ENCODE measurements at places on chromosomes 4 and X.

- no peak for DNase-seq
Observed at GRCh38 chr4:64857198-64857597, 447.9 kb upstream of the TECRL start.

DNA sequence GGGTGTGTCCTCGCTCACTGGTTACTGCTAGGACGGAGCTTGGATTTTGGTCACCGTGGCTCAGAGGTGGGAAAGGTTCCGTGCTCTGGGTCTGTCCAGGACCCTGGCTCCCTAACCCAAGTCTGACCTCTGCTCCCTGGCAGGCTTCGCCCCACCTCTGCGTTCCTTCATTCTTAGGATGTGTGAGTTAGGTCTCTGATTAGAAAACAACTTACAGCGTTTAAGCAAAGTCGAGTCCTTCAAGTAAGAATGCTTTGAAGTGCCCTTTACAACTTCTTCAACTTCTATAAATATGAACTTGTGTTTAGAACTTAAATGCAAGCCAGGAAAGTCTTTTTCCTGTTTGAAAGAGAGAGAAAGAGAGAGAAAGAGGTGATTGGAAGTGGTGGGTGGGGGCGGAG is 891 bp downstream of the TLR2 start:
- DNase-seq = no peak

- DNase-seq = no peak
Observed at GRCh38 chr4:122542411-122543236, 78.2 kb downstream of the IL21 start.

- no peak for DNase-seq
Observed at GRCh38 chrX:26373829-26374228, 157.9 kb downstream of the MAGEB5 start.

DNA sequence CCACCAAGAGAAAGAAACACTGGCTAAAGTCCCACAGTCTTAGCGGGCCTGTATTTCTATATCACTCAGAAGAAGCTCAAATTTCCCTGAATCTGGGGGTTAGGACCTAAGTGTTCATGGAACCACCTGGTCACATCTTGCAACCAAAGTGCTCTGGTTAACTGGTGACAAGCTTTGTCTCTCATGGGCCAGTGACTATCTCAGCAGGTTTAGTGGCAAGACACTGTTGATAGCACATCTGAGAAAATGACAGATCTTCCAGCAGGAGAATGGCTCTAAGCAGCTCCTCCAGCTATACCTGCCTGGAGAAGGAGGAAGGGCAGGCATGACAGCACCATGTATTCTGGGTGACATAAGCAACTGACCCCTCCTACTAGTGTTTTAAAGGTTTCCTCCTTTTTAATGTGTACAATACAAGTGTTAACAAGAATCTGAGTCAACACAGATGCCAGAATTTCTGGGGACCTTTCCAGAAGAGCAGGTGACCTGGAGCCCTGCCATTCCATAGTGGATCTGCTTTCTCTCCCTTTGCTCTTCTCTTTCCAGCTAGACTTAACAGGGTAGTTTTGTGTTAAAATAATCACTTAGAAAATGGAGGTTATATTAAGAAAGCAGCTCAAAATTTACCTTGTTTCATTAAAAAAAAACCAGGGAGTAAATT is 17.3 kb upstream of the QRFPR start:
- DNase-seq = no peak

GRCh38 chr4:76657443-76657842 is 222.4 kb downstream of the SHROOM3 start:
- DNase-seq = no peak

- DNase-seq = no peak
Observed at GRCh38 chrX:44906041-44906440, 33.1 kb downstream of the KDM6A start.

DNA sequence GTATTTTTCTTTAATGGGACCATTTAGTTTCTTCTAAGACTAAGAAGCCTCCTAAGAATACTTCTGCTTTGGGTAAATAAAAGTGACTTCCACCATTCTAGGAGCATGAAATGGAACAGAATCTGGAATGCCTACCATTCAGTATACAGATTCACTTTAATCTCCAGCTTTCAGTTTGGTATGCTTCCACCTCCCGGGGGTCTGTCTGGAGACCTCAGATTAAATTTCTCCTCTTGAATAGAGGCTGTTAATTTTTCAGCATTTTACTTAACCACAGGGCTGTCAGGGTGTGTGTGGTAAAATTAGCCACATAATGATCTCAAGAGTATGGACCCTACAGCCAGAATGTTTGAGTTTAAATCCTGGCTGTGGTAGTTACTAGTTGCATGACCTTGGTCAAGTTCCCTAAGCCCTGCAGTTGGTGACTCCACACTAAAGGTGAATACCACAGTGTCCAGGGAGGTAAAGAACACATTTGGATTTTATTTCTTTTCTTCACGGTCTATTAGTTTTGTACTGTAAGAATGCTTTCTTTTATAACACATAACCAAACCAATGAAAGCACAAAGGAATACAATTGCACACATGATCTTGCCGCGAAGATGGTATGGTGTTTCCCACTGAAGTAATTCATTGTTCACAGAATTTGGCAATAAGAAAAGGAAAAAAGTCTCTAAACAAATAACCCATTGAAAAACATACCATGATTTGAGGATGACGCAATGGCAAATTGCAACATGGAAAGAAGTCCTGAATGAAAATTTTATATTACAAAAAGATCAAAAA is 37.3 kb upstream of the TRIM2 start:
- DNase-seq = no peak

DNA sequence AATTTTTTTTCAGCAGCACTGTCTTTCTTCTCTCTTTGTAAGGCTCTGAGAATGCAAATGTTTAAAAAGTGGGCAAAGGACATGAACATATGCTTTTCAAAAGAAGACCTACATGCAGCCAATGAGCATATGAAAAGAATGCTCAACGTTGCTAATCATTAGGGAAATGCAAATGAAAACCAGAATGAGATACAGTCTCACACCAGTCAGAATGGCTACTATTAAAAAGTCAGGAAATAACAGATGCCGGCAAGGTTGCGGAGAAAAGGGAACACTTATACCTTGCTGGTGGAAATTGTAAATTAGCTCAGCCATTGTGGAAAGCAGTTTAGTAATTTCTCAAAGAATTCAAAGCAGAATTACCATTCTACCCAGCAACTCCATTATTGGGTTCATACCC is 51.6 kb downstream of the BMP15 start:
- no peak for DNase-seq

- no peak for DNase-seq
Observed at GRCh38 chrX:37871626-37872302, 24.4 kb upstream of the DYNLT3 start.

DNA sequence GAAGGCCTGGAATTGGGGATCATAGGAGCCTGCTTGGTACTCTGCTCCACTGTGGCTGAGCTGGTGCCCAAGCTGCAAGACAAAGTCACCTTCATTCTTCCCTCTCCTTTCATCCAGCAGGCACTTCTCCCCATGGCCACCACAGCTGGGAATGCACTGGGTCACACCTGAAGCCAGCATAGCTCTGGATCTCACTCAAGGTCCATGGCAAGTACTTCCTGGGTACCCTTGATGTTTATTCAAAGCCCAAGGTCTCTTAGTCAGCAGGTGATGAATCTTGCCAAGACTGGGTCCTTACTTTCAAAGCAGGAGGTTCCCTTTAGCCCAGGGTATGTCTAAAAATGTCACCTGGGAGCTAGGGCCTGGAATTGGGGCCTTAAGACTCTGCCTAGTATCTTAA is 4.9 kb upstream of the SLC4A4 start:
- no peak for DNase-seq

GRCh38 chr4:61727286-61727685 is 527.2 kb downstream of the ADGRL3 start:
- DNase-seq = no peak

- DNase-seq = no peak
Observed at GRCh38 chrX:139640259-139640658, 67.7 kb downstream of the MCF2 start.

DNA sequence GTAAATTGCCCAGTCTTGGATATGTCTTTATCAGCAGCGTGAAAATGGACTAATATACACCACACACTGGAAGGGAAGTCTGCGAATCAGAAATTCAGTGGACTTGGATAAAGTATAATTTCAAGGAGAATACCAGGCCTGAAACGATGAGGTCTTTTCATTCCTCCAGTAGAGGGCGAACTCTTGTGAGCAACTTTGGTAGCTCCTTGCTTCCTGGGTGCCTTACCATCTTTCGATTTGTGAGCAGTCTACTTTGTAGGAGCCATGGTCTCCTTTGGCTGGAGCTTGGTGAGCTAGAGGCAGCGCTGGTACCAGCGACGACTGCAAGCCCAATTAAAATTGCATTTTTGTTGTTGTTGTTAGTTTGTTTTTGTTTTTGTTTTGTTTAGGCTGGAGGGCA is 791.9 kb downstream of the FAT4 start:
- no peak for DNase-seq

DNA sequence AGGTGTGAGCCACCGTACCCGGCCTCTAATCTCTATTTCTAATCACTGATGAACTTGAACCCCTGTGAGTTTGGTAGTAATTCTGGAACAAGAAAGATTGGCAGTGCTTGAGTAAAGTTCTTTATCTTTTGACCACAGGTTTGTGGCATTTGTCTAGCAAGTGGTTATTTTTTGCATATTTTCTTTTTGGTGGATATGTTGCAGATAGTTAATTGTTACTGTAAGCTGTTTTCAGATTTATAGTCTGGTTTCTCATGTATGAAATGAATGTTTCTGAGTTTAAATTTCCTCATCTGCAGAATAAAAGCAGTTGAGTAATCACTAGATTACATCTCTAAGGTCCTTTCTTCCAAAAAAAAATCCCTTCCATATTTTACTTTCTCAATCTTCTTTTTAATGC is 105.2 kb downstream of the GASK1B start:
- no peak for DNase-seq

DNA sequence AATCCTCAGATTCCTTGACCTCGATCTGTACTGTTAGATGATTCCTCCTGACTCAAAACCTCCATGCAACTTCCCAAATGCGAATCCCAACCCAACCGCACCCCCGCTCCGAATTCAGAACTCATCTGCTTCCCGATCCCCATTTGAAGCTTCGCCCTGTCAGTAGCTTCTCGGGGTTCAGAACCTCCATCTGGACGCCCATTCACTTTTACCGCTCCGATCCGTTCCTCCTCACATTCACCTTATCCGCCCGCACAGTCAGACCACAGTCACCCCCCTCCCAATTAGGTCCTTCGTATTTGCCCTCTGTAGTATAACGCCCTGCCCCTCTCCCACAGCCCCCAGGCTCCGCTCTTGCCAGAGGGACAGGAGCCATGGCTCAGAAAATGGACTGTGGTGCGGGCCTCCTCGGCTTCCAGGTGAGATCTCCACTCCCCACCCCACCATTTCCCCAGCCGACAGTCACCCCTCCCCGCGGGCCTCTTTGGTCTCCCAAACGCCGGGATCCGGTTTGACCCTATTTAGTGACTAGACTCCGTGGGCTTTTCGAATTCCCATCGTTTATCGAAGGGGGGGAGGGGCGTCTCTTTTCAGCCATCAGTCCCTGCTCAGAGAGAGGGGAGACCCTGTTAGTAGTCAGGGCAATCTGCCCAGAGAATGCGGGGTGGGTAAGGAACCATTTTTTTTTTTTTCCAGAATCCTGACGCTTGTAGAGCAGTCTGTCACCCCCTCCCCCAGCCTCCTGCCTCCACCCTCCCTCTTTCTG is 691 bp downstream of the MAGED1 start:
- no peak for DNase-seq

DNA sequence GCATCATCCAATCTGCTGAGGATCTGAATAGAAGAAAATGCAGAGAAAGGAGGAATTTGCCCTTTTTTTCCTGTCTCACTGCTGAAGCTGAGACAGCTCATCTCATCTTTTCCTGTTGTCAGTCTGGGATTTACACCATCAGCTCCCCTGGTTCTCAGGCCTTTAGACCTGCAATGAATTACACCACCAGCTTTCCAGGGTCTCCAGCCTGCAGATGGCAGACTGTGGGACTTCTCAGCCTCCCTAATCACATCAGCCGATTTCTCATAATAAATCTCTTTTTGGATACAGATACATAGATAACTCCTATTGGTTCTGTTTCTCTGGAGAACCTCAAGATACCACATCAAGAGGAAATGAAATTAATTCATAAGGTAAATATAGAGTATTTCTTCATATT is 134.6 kb upstream of the MAB21L2 start:
- no peak for DNase-seq

GRCh38 chr4:75904076-75904475 is 1.8 kb upstream of the PPEF2 start:
- no peak for DNase-seq

DNA sequence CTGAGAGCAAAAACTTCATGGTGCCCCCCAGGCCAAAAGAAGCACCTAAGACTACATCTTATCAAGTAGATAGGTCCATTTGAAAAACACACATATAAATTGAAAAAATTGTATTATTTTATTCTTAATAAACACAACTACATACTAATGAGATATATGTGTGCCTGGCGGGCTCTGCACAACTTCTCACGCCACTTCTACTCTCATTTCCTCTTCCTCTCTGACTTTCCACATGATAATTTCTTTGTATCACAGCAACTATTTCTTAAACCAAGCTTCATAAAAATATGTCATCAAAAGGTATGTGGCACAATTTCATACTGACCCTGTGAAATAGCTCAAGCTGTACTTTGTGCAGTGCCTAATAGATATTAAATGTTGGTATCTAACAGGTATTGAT is 10.7 kb upstream of the NPY2R start:
- no peak for DNase-seq

- no peak for DNase-seq
Observed at GRCh38 chr4:61553557-61554125, 353.5 kb downstream of the ADGRL3 start.

- DNase-seq = no peak
Observed at GRCh38 chr4:104424989-104425388, 69.7 kb downstream of the CXXC4 start.

GRCh38 chr4:88976775-88977035 is 80.3 kb downstream of the FAM13A start:
- no peak for DNase-seq

GRCh38 chr4:108118505-108118904 is 50.2 kb downstream of the LEF1 start:
- DNase-seq = no peak

GRCh38 chr4:149784018-149784417 is 31.6 kb downstream of the IQCM start:
- no peak for DNase-seq

DNA sequence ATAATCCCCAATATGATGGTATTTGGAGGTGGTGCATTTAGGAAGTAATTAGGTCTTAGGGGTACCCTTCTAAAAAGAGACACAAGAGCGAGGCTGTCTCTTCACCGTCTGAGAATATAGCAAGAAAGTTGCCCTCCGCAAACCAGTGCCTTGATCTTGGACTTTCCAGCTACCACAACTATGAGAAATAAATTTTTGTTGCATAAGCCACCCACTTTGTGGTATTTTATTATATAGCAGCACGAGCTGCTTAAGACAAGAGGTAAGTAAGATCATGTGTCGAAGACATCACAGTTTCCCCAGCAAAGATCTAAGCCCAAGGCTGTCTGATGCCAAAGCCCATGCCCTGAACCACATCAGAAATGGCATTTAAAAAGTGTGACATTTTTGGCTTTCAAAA is 9.6 kb upstream of the EXOSC9 start:
- no peak for DNase-seq

DNA sequence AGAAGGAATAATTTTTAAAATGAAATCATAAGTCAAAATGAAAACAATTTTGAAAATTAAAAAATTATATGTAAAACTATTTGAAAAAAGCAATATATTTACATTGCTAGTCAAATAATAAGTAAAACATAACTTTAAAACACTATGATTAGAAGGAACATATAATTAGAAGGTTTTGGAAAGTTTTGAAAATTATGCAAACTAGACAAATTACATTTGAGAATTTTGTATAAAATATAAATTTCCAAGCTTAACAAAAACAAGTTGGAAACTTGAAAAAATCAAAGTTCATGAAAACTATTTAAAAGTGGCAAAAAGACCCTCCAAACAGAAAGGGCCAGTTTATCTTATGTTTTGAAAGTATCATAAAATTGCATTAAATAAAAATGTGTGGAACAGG is 67.6 kb upstream of the TLL1 start:
- DNase-seq = no peak
